Uterus (tissue), 4 donors: ENCODE measurements at places on chromosomes 1 and 21.

GRCh38 chr1:47940779-47941178 lies 56.4 kb downstream of the TRABD2B start:
- no peak for DNase-seq
- H3K36me3 ChIP-seq, result no peaks in the 10 kb centered on the region
- no peak overlapping the region for H3K27ac ChIP-seq
- H3K27me3 ChIP-seq, result no peaks in the 10 kb centered on the region
- H3K4me1 ChIP-seq, result no peaks in the 10 kb centered on the region
- H3K4me3 ChIP-seq, result no peak overlapping the region

- H3K36me3 ChIP-seq, result no peaks in the 10 kb centered on the region
- no peaks in the 10 kb centered on the region for H3K4me1 ChIP-seq
- peak overlapping the region; percentile 66 for H3K4me3 ChIP-seq
- no peaks in the 10 kb centered on the region for H3K27me3 ChIP-seq
- no peak for DNase-seq
- H3K27ac ChIP-seq, result peak overlapping the region; percentile 94
These were observed 406 bp downstream of the PUSL1 start for GRCh38 chr1:1308756-1309250.

DNA sequence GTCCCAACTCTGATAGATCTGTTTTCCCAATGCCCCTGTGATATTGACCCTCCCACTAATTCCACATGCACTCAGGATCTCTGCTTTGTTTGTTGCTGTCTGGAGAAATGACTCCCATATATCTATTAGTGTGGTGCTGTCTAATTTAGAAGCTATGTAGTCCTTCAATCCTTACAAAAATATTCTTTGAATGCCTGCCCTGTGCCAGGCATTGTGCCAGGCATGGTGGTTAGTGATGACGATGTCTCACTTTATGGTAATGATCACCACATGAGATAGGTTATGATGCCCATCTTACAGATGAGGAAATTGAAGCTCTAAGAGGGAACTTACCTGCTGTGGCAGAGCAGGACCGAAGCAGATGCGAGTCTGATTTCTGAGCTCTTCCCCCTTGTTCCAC lies 12.9 kb downstream of the MYOG start:
- no peak overlapping the region for H3K27ac ChIP-seq
- H3K4me1 ChIP-seq, result no peaks in the 10 kb centered on the region
- no peaks in the 10 kb centered on the region for H3K36me3 ChIP-seq
- DNase-seq, result no peak
- H3K4me3 ChIP-seq, result no peak overlapping the region
- no peaks in the 10 kb centered on the region for H3K27me3 ChIP-seq

GRCh38 chr1:145858238-145858900 lies 512 bp downstream of the PIAS3 start:
- H3K27ac ChIP-seq, result peak overlapping the region; percentile 95
- H3K36me3 ChIP-seq, result no peaks in the 10 kb centered on the region
- H3K27me3 ChIP-seq, result no peaks in the 10 kb centered on the region

GRCh38 chr1:200749090-200749489 lies 10.4 kb downstream of the CAMSAP2 start:
- DNase-seq, result no peak
- H3K27me3 ChIP-seq, result no peaks in the 10 kb centered on the region
- no peak overlapping the region for H3K27ac ChIP-seq
- H3K36me3 ChIP-seq, result no peaks in the 10 kb centered on the region

DNA sequence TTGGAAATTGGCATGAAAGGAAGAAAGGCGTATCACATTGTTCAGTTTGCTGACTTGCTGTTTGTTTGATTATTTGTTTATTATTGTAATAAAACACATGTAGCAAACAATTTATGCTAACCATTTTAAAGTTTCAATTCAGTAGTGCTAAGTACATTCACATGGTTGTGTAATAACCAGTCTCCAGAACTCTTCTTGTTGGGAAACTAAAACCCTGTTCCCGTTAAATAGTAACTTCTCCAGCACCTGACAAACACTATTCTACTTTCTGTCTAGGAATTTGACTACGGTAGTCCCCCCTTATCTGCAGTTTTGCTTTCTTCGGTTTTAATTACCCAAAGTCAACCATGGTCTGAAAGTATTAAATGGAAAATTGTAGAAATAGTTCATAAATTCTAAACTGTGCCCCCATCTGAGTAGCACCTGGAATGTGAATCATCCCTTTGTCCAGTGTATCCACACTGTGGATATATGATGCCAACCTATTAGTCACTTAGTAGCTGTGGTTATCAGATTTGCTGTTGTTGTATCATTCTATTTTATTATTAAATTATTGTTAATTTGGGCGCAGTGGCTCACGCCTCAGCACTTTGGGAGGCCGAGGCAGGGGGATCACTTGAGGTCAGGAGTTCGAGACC lies 5.5 kb downstream of the MORC3 start:
- no peak overlapping the region for H3K4me3 ChIP-seq
- no peak for DNase-seq
- no peaks in the 10 kb centered on the region for H3K27me3 ChIP-seq
- H3K36me3 ChIP-seq, result no peaks in the 10 kb centered on the region

- no peak overlapping the region for H3K27ac ChIP-seq
- H3K4me1 ChIP-seq, result no peaks in the 10 kb centered on the region
- no peaks in the 10 kb centered on the region for H3K36me3 ChIP-seq
These were observed 599.0 kb upstream of the ADGRL2 start for GRCh38 chr1:81201779-81202178.

GRCh38 chr1:206558794-206559671 lies 51.7 kb downstream of the RASSF5 start:
- H3K27ac ChIP-seq, result no peak overlapping the region
- no peaks in the 10 kb centered on the region for H3K4me1 ChIP-seq
- no peak overlapping the region for H3K4me3 ChIP-seq
- H3K36me3 ChIP-seq, result no peaks in the 10 kb centered on the region
- no peaks in the 10 kb centered on the region for H3K27me3 ChIP-seq

DNA sequence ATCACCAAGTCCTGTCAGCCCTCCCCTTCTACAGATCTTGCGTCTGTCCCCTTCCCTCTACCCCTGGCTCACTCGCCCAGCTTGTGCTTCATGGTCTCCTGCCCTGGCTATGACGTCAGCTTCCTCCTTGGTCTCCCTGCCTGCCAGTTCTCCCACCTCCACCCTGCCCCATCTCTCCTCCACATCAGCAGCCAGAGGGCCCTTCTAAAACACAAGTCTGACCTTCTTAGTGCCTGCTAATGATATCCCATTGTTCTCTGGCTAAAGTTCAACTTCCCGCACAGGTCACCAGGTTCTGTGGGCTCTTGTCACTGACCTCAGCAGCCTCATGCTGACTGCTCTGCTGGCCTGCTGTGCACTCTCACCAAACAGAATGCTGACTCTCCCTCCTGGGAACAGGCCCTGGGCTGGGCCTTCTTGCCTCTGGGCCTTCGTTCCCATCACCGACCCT lies 24.7 kb upstream of the MYCL start:
- no peak overlapping the region for H3K4me3 ChIP-seq
- DNase-seq, result no peak
- H3K36me3 ChIP-seq, result no peaks in the 10 kb centered on the region
- H3K4me1 ChIP-seq, result no peaks in the 10 kb centered on the region

DNA sequence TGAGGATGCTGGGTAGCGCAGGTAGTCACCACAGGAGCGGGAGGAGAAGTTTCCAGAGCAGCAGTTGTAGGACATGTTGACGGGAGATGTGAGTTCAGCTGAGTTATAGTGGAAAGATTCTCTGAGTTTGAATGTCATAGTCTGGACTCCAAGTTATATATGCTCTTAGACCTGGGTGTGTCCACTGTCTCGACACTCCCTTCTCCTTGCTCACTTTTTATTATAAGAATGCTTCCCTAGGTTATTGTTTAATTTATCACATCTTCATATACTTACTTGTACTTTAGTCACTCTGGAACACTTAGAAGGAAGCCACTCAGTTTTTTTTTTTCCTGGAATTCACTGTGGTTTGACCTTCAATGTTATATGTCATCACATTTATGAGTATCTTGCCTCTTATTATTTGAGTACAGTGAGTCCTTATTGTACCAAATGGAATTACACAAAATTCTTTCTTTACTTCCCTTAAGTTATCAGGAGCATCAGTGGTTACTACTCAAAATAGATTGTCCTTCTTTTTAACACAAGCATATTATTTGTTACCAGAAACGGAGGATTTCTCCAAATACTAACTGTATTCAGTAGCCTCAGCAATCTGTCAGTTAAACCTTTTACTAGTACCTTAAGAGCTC lies at the start of gene KRTAP13-2:
Gene KRTAP13-2 (minus strand): TSS at position 133 of the 632 bp plus-strand sequence. CDS start 58 bp downstream, at position 75.
- no peaks in the 10 kb centered on the region for H3K36me3 ChIP-seq
- DNase-seq, result no peak
- no peak within 1 kb of the TSS for H3K4me3 ChIP-seq
- H3K27ac ChIP-seq, result no peak within 1 kb of the TSS
- no peaks in the 10 kb centered on the region for H3K4me1 ChIP-seq
- H3K27me3 ChIP-seq, result no peaks in the 10 kb centered on the region
